Mesothelial cell of epicardium (in vitro differentiated cells): ENCODE measurements at places on chromosomes 5 and 9. TPM values are rescaled to one million over a fixed set of nuclear protein-coding genes. Genes with fewer than 3 reads are reported as not detected.
A peak's percentile ranks its signal among the peaks of the same experiment; 100 is the strongest.

DNA sequence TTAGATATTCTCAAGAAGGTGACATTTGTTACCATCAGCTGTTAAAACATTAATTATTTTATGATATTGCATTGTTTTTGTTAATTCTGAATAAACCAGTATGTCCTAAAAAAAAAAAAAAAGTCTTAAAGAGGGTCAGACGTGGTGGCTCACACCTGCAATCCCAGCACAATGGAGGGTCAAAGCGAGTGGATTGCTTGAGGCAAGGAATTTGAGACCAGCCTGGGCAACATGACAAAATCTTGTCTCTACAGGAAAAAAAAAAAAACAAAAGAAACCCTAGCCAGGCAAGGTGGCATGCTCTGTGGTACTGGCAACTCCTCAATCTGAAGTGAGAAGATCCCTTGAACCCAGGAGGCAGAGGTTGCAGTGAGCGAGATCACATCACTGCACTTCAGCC, 46.8 kb downstream of the CYLC2 start:
- DNase-seq = no peak
- no peaks in the 10 kb centered on the region for H3K36me3 ChIP-seq

DNA sequence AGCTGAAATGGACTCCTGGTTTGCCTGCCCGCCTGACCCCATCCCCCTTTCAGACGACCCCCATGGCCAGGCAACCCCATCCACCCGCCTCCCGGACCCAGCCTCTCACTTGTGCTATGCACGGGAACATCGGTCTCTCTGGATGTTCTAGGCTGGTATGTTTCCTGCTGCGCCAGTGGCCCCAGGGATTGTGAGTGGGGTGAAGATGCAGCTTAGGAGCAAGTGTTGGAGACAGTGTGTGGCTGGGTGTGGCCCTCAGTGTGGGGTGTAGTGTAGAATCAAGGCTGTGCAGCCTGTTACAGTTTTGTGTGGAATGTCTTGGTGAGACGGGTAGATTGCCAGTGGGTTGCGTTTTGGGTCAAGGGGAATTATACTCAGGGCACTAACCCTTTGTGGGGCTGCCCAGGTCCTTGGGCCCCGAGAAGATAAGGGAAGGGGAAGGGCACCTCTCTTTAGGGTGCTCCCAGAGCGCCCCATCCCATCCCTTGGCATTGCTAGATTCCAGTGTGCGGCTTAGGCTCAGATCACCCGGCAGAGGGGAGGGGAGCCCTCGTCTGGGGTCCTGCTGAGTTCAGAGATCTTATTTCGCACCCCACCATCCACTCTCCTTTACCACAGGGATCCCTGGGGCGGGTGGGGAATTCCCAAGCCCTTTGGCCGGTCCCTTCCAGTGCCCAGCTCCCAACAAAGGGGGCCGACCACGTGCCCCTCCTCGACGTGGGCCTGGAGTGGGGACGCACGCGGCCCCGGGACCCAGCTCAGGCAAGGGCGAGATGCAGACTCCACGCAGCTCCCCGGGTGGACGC, 4.6 kb downstream of the IER5L start:
- H3K27me3 ChIP-seq = no peaks in the 10 kb centered on the region
- peak overlapping the region; percentile 48 for H3K4me3 ChIP-seq
- no peaks in the 10 kb centered on the region for H3K36me3 ChIP-seq
- H3K27ac ChIP-seq = peak overlapping the region; percentile 74
- H3K4me1 ChIP-seq = peaks cover 22% of the 10 kb centered on the region

LCNL1 gene
- total RNA-seq = 4.7 to 5.7 TPM (median 5.5 TPM) in 3 replicates

PCDHA1 gene
- not detected in 3 replicates for total RNA-seq
